ENCODE measurements at places on chromosomes 12 and 14. TPM values are rescaled to one million over a fixed set of nuclear protein-coding genes. Genes with fewer than 3 reads are reported as not detected.

GRCh38 chr12:1504304-1504894 is 90.0 kb downstream of the FBXL14 start:
- DNase-seq = no peak

- no peak for DNase-seq
These were observed 617 bp downstream of the TTC8 start for GRCh38 chr14:88825078-88825458.

DNA sequence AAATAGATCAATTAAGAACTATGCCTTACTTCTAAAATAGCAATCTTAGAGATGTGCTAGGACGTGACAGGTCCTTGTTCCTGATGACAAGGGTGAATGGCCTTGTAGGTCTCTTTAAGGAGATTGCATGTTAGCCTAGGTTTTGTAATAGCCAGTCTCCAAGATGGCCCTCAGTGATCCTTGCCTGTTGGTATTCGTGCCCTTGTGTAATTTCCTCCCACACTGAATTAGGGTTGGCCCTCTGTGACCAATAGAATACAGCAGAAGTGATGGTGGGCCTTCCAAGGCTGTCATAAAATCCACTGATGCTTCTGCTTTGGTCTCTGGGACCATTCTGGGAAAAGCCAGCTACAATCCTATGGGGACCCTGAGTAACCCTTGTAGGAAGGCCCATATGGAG is 38.2 kb upstream of the SNX6 start:
- DNase-seq = no peak

DNA sequence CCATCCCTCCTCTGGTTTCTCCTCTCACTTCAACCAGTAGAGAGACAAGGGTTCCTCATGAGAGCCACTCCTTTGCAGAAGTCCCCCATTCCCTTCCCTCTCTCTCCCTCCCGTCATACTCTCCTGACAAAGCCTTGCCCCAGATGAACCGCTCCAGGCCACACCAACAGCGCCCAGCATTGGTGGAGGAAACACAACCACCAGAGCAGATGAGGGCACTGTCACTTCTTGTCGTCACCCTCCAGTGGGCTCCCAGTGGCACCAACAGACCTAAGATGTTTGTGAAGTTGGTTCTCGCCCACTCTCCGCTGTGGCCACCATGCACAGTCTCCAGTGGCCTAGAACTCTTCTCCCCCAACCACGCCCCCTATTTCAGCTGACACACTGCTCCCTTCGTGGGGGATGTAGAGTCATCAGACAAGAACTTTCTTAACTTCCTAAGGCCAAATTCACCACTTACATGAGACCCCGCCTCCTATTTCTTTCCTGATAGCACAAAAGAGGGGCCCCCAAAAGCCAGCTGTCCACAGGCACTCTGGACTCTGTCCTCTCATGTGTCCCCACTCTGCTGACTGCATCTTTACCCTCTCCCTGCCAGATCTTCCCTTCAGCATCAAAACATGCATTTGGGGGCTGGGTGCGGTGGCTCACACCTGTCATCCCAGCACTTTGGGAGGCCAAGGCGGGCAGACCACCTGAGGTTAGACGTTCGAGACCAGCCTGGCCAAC is 29.2 kb upstream of the PLEKHG6 start:
- no peak for DNase-seq

Gene HOXC9
- total RNA-seq = not detected

Gene TAS2R8
- not detected for total RNA-seq

Gene HCAR1
- total RNA-seq = not detected

Gene FAR2
- total RNA-seq = not detected

Gene ERP27
- not detected for total RNA-seq

Measured in HFFc6 (cell line).